ENCODE measurements at places on chromosomes 11 and 22.
A peak's percentile ranks its signal among the peaks of the same experiment; 100 is the strongest.

DNA sequence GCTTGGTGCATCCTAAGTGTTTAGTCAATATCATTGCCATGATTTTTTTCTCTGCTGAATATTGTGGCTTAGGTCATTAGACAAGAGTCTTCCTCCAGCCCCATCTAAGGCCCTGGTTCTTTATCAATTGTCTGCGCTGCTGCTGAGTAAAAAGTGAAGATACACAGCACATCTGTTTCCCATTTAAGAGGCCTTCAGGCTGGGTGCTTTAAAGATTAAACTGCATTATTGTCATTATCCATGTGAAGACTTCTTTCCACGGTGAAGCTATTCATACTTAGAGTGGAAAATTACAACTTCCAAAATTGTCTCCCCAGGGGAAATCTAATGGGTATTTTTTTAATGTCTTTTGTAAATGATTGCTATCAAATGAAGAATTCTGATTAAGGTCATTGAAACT lies 719.8 kb upstream of the LRRC4C start:
- DNase-seq, result no peak

- no peak for DNase-seq
Measured at GRCh38 chr22:31329453-31330215, 16.5 kb downstream of the PATZ1 start.

DNA sequence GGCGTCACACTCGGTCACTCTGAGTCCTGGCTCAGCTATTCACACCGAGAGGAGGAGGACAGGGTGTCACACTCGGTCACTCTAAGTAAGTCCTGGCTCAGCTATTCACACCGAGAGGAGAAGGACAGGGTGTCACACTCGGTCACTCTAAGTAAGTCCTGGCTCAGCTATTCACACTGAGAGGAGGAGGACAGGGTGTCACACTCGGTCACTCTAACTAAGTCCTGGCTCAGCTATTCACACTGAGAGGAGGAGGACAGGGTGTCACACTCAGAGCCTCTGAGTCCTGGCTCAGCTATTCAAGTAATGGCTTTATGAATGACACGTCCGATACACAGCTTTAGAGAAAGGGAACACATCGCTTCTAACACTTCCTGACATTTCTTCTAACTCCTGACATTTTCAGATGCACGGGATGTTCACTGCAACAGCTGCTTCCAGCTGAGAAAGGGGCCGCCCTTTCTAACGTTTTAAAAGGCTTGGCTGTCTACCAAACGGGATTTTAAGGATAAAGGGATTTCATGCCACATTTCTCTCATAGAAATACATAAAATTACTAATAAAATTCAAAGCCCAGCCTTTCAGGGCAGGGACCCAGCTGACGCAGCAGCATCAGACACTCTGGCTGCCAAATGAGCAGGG lies 28.1 kb downstream of the DRD4 start:
- DNase-seq, result peak; percentile 55

DNA sequence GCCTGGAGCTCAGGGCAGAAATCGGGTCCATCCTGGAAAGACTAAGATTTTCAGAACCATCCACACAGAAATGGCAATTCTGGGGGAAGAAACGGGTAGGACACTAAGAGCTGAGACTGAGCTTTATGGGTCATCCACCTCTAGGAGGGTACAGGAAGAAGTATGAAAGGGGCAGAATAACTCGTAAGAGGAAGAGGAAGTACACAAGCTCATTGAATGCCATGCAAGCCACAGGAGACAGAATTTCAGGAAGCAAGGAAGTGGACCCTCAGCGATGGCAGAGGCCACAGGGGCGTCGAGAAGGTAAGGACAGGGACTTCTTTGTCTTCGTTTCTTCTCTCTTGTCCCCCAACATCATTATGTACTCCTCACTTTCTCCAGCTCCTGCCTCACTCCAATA lies 169.6 kb downstream of the MAML2 start:
- DNase-seq, result no peak

DNA sequence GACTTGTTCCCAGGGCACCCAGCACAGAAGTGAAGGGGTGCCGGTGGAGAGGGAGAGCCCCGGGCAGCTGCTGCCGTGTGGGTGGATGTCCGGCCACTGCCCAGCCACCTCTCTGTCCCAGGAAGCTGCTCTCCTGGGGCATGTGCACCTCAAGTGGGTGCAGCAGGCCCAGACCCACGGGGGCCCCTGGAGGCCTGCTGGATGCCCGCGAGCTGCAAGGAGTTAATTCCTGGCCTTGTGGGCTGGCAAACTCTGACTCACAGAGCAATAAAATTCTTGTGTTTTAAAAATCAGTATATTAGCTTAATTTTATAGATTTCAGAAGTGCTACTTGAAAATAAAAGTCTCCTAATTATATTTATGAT lies 37.4 kb upstream of the KCNQ1OT1 start:
- no peak for DNase-seq

GRCh38 chr22:38953577-38954413 lies 3.6 kb upstream of the APOBEC3A start:
- DNase-seq, result no peak

DNA sequence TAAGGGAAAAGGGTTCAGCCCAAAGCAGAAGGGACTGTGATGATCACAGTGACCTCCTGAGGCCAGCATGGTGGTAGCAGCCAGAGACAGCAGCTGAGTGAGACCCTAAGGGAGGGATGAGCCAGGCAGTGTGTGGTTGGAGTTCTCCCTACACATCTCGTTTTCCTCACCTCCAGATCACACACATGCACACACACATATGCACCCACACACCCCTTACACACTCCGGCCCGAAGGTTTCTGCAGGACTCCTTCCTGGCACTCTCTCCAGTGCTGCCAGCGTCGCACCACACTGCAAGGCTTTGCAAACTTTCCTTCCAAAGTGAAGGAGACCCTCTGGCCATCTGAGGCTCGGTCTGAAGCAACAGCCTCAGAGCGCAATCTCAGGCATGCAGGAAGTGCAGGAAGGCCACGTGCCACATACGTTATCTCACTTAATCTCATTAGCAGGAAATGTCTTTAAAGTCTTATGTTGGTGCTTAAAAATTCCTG lies 26.9 kb upstream of the TP53I11 start:
- no peak for DNase-seq

- no peak for DNase-seq
Measured at GRCh38 chr11:124895471-124895971, 2.1 kb downstream of the ROBO4 start.

DNA sequence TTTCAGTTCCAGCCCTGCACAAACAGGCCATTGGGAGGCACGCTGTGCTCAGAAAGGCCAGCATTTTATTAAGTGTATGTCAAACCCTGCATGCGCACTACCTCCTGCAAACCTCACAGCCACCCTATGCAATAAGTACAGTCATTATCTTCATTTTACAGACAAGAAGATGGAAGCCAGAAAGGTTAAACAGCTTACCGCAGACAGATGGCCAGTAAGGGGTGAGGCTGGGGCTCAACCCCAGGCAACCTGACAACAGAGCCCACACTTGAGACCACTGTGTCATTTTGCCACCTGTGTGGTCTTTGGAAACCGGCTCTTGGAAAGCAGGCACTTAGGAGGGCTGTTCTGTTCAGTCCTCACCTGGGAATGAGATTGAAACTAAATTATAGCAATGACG lies 142.3 kb downstream of the NXPE2 start:
- no peak for DNase-seq

GRCh38 chr22:29470159-29470855 lies 9.7 kb upstream of the NEFH start:
- peak; percentile 62 for DNase-seq

- DNase-seq, result no peak
Measured at GRCh38 chr11:102476812-102477211, 24.2 kb upstream of the TMEM123 start.

DNA sequence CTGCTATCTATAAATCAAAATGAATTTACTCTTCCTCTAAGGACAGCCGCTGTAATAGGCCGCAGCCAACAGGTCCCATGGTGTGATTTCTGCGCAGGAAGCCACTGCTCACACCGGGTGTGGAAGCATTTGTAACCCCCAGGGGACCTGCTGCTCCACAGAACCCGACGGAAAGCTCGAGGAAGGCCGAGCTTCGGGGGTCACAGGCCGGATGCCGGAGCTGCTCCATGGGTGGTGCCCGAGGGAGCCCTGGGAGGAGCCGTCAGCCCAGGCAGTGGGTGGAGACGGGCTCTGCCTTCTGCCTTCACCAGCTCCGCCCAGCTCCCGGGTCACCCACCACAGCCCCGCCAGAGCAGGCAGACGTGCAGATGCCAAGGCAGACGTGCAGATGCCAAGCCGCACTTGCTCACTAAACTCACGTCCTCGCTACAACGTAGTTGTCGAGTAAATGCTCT lies 63.5 kb downstream of the BRD1 start:
- DNase-seq, result peak; percentile 34

DNA sequence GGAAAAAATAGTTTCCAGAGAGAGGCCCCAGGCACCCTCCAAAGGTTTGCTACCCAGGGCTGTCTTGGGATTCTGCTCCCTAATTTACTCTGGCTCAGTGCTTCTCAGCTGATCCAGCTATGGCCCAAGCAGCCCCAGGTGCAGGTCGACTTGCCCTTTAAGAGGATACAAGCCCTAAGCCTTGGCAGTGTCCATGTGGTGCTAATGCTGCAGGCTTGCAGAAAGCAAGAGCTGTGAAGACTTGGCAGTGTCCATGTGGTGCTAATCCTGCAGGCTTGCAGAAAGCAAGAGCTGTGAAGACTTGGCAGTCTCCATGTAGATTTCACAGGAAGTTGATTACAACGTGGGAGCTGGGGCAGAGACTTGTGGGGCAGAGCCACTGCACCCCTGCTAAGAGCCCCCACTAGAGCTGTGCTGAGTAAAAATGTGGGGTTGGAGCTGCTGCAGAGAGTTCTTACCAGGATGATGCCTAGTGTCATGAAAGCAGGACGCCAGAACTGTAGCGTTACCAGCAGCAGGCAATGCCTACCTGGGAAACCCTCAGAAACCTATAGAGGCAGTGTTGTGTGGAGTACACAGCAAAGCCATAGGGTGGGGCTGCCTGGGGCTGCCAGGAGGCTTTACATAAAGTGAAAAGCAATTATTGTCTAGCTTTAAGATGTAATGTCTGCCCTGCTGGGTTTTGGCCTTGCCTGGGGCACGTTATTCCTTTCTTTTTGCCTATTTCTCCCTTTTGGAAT lies 16.1 kb upstream of the OR52K1 start:
- no peak for DNase-seq

DNA sequence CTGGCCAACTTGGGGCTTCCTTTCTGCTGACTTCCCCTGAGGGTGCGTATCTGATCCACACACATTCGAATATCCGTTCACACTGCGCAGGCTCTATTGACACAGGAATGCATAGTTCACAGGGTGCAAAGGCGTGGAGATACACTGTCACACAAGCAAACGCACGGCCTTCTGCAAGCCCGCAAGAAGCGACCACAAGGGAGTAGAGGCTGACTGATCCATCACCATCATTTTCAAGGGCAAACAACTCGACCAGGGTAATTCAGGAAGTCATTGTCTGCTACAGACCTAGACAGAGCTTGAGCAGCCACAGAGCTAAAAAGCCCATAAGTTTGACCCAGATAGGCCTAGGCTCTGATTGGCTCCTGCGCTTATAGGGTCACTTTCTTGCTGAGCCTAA lies 392.3 kb downstream of the MN1 start:
- DNase-seq, result no peak

- DNase-seq, result no peak
Measured at GRCh38 chr22:47197773-47198500, 435.5 kb downstream of the TBC1D22A start.

DNA sequence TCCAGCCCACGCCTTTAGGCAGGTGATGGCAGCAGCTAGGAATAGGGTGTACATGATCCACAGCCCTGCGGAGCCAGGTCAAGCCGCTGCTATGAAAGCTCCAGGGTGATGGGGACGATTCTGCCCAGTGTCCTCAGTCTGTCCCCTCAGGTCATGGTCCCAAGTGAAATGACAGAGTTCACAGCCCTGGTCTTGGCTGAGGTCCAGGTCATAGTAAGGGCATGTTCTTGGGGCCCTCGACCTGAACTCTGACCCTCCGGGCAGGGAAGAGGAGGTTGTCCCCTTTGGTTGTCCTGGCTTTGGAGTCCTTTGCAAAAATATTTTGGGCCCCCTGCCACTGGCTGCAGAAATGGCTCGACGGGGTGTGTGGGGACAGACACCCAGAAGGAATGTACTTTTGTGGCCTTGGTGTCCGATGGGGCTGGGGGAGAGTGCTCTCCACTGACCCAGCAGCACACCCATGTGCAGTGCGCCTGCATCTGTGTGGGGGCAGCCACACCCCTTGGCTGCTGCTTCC lies 7.3 kb downstream of the C22orf31 start:
- no peak for DNase-seq

DNA sequence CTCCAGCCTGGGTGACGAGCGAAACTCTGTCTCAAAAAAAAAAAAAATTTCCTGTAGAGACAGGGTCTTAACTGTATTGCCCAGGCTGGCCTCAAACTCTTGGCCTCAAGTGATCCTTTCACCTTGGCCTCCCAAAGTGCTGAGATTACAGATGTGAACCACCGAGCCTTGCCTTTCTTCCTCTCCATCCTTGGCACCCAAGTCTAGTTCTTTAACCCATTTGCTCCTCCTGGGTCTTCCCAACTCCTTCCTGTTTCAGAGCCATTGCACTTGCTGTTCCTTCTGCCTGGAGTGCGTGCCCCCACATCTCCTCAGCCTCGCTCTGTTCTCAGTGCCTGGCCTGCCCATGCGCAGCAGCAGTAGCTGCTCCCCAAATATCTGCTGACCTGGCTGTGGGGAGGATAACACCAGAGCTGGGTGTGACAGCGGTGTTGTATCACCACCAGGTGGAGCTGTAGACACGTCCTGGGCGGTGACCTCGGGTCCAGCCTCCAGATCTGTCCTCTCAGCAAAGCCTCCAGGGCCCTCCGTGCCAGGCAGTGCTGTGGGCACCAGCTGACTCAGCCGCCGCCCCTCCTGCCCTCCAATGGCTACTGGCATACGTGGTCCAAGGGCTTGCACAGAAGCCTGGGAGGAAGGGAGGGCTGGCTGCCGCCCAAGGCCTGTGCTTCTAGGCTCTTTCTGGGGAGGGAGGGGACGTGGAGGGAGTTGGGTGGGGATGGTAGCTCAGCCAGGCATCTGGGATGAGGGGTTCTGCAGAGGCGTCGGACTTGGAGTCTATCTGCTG lies 22.0 kb downstream of the TEF start:
- DNase-seq, result peak; percentile 88

- no peak for DNase-seq
Measured at GRCh38 chr11:104917271-104918112, 19.2 kb upstream of the CASP12 start.
